SHP77 treated with DMSO at 0.1 percent for 48 hours (cell line): ENCODE measurements at places on chromosomes 7 and 10.

DNA sequence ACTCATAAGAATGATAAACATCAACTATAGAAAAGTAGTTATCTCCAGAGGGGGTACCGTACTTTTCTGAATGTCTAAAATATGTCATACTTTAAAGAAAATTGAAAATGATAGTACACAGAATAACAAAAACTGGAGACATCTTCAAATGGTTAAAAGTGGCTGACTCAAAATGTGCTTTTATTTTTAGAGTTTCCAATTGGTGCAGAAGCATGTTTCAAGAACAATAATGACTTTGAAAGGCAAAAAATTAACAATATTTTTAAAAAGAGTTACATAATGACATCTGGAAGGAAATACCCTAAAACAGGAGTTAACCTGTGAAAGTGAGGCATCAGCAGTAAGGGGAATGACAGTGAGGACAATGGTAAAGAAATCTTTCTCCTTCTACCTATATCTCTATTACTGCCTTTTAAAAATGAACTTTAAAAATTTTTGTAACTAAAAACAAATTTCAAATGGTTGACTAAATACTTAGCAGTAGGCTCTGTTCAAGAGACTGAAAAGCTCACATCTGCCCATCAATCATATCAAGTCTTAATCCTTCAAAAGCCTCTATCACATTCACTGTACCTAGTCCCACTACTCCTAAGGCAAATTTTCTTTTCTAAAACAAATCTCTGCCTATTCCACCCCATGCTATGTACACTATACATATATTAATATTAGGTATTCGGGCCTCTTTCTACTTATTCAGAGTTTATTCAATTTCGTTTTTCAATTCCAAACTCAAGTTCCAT, 3.0 kb downstream of the ASZ1 start:
- no peak for DNase-seq

DNA sequence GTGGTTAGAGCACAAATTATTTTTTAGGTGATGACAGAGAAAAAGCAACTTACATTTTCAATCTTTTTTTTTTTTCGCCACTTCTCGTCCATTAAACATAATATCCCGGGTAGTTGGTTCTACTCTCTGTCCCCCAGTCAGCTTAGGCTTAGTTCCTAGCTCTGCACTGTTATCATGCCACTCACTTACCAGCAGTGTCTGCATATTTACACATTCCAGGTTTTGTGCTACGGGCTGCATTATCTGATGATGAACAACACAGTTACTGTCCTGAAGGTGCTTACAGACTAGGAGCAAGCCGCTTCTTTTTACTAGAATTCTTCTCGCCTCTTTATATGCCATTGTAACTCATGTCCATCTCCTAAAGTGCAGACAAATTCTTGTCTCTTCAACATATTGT, 121.8 kb upstream of the NPVF start:
- no peak for DNase-seq

DNA sequence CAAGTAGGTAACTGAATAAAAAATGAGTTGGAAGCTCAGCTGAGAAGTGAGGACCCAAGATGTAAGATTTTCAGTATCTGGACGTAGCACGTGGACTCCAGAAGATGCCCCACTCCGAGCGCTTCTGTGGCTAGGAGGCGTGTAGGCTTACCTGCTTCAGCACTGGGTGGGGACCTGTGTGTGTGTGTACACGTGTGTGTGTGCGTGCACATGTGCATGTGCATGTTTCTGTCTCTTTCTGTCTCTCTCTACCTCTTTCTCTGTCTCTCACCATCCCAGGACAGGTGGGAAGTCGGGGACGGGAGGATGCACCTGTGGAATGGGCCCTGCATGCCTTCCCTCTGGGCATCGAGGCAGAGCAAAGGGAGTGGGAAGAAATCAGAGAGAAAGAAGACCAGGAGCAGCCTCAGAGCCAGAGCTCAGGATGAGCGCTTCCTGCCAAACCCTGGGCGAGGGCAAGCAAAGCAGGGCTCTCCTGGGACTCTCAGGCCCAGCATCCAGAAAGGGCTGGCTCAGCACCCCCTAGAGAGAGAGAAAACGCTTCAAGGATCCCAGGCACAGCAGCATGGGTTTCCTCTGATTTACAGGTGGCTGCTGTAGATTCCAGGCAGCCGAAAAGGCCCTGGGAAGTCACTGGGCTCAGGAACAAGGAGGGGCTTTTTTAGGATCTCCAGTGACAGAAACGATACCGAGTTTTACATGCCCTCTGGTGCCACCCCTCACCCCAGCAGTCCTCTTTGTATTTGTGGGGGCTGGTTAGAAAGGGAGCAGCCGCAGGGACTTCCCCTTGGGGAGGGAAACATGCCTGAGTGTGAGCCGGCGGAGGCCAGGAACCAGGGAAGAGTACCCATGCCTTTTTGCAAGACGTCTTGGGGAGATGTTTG, 28.5 kb downstream of the CXCL12 start:
- DNase-seq = no peak

GRCh38 chr7:151020231-151020630, 4.1 kb downstream of the ATG9B start:
- no peak for DNase-seq

- no peak for DNase-seq
Measured at GRCh38 chr10:10797513-10797912, 220.2 kb upstream of the CELF2 start.

- DNase-seq = no peak
Measured at GRCh38 chr10:131725581-131726069, 175.2 kb upstream of the PPP2R2D start.
